ENCODE measurements at places on chromosomes 1 and 21.

GRCh38 chr1:229075716-229076115 lies 195.2 kb upstream of the RAB4A start:
- no peak for DNase-seq

- no peak for DNase-seq
These were observed 395.6 kb downstream of the NPHP4 start for GRCh38 chr1:5596651-5597050.

GRCh38 chr1:224213438-224214119 lies 30.5 kb downstream of the DEGS1 start:
- DNase-seq = no peak

DNA sequence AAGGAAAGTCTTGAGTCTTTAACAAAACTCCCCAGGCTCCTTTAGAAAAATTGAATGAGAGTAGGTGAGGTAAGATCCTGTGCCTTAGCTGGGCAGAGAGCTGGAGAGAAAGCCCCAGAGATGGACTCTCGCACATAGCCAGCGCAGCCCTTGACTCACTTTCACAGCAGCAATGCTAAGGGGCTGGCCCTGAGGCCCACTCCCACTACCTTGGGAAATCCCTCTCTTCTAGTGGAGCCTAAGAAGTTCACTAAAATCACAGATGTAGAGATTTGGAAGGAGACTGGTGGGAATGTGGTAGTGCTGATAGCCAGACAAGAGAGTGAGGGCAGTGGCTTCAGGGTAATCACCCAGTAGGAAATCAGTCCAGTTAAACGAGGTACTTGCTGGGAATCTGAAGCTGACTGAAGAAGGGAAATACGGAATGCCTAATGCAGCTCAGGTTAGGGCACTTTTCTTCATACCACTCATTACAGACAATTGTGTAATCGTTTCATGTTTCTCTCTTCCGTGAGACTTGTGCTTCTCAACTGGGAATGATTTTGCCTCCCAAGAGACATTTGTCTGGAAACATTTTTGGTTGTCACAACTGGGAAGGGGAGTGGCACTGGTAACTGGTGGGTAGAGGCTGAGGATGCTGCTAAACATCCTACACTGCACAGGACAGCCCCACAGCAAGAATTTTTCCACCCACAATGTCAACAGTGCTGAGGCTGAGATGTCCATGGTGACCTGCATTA lies 42.4 kb upstream of the LRRC8C start:
- DNase-seq = no peak

DNA sequence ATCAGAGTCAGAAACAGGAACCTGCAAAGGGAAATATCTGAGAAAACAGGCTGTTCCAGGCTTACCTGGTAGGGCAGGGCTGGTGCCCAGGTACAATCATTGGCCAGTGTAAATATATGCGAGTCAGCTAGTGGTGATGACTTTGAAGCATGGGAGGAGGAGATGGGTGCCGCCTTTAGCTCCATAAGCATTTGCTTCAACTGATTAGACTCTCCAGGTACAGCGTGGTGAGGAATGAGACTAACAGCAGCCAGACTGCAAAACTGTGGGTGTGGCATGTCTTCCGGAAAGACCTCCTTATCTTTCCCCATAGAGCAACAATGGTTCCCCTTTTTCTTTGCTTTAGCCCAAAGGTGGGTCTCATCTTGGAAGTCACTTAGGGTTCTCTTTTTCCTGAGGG lies 137.2 kb downstream of the LRIG2 start:
- DNase-seq = no peak

DNA sequence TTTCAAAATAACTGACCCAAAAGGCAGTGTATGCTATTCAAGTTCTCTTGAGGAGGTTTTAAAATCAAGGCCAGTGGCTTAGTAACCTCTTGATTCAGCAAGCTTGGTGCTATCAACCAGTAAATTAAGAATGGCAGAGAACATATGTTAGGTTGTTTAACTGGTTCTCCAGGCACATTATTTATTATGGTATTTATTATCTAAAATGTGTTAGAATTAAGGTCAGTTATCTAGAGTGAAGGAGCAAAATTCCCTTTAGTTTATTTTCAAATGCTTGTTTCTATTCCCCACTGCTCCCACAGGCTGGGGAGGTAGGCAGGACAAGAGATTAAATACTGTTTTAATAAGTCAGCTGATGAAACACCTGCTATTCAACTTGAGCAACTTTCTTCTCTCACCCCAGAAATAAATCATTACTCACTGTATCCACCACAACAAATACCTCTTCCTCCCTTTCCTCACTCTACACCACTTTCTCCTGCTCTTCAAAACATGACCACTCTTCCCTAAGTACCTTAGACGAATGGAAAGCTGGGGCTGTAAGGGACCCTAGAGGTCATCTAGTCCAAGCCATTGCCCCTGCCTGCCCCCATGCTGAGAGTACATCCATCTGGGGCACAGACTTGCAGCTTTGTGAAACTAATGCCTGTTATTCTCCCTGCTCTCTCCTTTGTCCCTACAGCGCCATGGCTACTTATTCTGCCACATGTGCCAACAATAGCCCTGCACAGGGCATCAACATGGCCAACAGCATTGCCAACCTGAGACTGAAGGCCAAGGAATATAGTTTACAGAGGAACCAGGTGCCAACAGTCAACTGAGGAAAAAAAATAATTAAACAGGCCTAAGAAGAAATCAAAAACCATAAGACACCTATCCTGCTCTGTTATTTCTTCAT lies 71.7 kb downstream of the PRRX1 start:
- no peak for DNase-seq

- no peak for DNase-seq
These were observed 251.1 kb upstream of the ADGRL2 start for GRCh38 chr1:81549588-81550127.

GRCh38 chr1:221076391-221076811 lies 197.2 kb downstream of the HLX start:
- no peak for DNase-seq

DNA sequence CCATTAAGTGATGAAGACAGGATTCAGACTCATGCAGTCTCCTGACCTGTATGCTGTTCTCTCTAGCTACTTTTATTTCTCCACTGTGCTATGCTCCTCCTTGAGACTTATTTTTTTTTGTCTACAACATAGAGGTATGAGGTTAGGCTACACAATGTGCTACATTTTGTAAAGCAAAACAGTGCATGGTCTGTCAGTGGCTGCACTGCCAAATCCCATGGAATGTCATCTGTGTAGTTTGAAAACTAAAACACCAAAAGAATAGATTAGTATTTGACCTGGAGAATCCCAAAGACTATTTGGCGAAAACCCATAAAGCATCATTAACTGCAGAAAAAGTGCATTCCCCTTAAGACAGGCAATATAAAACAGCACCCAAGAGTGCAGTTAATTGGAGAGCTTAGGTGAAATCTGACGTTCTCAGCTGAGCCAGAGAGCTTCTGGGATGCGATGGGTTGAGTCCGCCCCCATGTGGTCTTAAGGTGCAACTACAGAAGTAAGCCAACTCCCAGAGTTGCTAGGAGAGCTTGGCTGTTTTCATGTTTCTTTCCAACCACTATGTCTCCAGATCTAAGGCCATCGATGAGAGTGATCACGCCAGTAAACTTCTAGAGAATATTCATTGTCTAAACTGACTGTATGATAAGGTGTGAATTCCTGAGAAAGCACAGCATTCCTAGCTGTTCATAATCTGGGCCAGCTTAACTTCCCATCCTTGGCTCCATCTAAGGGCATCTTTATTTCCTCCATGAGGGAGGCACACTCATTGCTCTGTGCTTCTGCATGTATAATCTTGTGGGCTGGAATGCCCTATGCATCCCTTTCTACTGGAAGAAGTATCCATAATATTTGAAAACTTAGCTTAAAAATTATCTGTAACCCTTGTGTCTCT lies 20.7 kb upstream of the CYP2J2 start:
- DNase-seq = peak; percentile 41

DNA sequence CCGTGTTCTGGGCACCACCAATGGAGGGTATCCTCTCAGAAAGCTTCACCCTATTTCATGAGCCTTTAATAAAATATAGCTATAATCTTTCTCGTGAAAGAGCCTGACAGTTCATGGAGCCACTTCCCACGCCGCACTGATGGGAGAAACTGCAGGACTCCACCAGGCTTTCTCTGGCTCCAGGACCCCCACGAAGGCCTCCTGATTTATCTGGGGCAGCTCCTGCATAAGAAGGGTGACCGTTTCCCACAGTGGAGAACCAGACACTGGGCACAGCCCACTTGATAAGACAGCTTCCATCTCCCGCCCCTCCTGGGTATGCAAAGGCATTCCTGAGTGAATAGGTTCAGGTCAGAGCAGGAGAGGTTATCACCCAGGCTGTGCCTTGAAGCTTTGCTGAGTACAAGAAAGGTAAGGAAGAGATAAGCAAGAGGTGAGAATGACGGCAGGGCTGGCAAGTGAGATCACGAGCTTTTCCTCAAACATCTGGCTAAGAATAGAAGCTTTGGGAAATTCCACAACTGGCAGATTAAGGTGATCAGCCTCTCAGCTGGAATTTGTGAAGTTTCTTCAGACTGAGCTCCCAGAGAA lies 499.8 kb downstream of the KIF26B start:
- DNase-seq = no peak

GRCh38 chr1:19074361-19074901 lies 118.0 kb upstream of the IFFO2 start:
- DNase-seq = no peak

- no peak for DNase-seq
These were observed 216.1 kb downstream of the HHIPL2 start for GRCh38 chr1:222331765-222332164.

- DNase-seq = no peak
These were observed 107.7 kb downstream of the ITSN1 start for GRCh38 chr21:33750017-33750416.

DNA sequence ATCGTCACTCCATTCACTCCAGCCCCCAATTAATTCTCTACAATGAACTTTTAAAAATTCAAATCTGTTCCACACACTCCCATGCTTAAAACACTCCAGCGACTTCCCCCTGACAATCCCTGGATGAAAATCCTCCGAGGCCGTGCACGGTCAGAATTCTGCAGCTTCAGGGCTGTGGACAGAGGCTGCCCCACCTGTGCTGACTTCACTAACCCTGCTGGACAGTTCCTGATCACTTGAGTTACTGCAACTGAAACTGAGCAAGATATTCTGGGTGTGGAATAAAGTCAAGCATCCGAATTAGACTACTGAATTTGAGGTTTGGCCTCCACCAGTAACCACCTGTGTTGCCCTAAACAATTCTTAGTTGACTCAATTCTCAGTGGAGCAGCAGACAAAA lies 1.0 kb upstream of the JAK1 start:
- no peak for DNase-seq

DNA sequence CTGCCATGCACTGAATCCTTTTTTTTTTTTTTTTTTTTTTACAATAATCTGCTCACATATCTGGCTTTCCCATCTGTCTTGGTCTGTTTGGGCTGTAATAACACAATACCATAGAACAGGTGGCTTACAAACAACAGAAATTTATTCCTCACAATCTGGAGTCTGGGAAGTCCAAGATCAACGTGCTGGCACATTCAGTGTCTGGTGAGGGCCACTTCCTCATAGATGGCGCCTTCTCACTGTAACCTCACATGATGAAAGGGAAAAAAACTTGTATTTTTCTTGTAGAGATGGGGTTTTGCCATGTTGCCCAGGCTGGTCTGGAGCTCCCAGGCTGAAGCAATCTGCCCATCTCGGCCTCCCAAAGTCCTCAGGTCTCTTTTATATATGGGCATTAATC lies 13.0 kb upstream of the PARP1 start:
- no peak for DNase-seq

DNA sequence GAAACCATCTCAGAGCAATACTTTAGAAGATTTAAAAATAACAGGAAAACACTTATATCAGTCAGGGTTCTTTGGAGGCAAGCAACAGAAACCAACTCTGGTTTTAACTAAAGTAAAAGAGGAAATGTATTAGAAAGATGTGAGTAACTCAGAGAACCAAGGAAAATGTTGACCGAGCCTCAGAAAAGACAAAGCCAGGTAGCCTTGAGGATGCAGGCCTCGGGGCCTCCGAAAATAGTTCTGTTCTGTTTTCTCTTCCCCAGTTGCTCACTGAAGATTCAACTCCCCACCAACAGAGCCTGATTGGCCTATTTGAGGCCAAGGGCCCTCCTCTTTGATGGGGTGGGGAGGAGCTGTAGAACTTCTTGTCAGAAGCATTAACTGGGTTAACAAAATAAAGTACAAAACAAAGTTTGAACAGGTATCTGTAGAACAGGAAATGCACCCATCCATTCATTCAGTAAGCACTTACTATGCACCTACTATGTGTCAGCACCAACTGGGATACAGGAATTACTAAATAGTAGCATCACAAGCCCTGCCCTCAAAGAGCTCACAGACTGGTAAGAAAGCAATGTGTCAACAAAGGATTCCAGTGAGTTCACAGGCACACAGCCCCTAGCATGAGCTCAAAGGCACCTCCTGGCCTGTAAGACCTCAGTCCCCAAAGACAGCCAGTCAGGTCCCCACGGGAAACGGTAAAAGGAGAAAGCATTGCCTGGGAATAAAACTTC lies 12.6 kb downstream of the SLAMF8 start:
- DNase-seq = no peak

DNA sequence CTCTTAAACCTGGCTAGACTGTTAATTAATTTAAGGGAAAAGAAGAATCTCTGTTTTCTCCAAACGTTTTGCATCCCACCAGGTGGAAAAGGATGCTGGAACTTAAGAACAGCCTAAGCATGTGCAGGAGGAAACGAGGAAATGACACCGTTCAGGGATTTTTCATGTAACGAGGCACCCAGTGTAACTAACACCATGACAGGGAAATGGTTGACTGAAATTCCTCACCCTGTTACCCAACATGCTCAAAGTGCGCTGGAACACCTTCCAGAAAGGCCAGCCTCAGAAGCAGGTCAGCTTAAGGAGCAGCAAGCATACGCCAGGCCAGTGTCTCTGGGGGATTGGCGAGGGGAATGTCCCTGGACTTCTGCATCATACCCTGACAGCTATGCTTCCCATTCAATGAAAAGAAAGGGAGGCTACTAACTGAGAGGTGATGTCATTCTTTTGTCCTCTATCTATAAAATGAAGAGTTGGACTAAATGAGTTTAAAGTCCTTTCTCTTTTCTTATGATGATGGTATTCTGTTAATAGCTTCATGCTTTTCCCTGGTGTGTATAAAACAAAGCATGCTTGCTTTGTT lies 21.6 kb downstream of the TNN start:
- DNase-seq = no peak

- peak; percentile 48 for DNase-seq
These were observed 253.1 kb upstream of the ADGRL4 start for GRCh38 chr1:79259390-79260336.

- no peak for DNase-seq
These were observed 201.8 kb upstream of the ZC3H12A start for GRCh38 chr1:37272626-37273025.
